Stimulated activated CD8-positive, alpha-beta memory T cell treated with anti-CD3 and anti-CD28 coated beads, Interleukin-7, amount 100 ng/mL, for 1 hour (primary cell): ENCODE measurements at places on chromosomes 5 and 9.

- DNase-seq, result no peak
Observed at GRCh38 chr5:10524376-10525123, 39.3 kb upstream of the ANKRD33B start.

DNA sequence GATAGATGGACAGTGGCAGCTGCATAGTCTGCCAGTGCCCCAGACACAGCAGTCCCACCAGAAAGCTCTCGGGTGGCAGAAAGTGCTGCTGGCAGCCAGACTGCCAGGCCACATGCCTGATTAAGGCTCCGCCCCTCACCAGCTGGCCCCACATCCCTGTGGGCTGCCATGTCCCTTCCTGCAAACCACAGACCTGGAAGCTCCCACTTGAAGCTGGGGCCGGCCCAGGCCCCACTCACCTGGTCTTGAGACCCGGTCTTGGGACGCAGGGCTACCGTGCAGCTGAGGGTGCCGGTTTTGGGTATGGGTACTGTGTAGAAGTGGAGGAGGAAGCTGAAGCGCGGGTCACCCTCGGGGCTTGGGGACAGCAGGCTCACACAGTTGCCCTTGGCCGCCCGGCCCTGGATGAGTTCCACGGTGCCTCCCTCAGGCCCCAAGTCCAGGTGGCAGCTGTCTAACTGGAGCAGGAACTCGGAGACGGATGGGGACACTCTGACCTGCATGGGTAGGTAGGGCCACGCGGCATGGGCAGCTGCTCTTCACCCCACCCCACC is 15.3 kb downstream of the FPGS start:
- no peak for DNase-seq

DNA sequence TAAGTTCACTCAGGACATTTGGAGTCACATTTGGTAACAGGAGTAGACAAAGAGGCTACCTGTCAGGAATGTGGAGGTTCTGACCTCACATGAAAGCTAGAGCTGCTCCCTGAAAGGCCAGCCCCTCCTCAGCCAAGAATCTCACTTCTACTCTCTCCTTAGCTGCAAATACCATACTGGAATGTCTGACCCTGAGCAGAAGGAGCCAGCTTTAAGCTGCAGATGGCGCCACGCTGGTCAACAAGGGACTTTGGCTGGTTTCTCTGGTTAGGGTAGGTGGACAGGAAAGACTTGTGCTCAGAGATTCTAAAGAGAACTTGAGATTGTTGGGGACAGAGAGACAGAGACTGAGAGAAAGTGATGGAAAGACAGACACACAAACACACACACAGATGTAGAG is 21.9 kb downstream of the ASTN2 start:
- DNase-seq, result no peak

GRCh38 chr5:14156650-14157492 is 13.7 kb downstream of the TRIO start:
- DNase-seq, result no peak

DNA sequence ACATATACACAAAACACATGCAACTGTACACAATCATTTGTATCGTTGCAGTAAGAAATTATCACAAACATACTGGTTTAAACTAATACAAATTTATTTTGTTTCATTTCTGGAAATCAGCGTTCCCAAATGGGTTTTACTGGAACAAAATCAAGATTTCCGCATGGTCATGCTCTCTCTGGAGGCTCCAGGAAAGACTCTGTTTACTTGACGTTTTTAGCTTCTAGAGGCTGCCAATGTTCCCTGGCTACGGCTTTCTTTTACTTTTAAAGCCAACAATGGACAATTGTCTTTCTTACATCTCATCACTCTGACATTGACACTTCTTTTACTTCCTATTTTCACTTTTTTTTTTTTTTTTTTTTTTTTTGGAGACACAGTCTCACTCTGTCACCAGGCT is 793.1 kb downstream of the CDH9 start:
- DNase-seq, result no peak

GRCh38 chr5:52861368-52861767 is 73.7 kb downstream of the ITGA1 start:
- no peak for DNase-seq

GRCh38 chr9:131027872-131028179 is 18.9 kb downstream of the LAMC3 start:
- DNase-seq, result no peak
